ENCODE measurements at places on chromosomes 11 and 22. TPM values are rescaled to one million over a fixed set of nuclear protein-coding genes. Genes with fewer than 3 reads are reported as not detected.

Gene CRYBB2
- total RNA-seq: not detected

Gene OR6A2
- total RNA-seq: 0.33 TPM

Gene OR5D16
- not detected for total RNA-seq

Gene LGR4
- 15.4 TPM for total RNA-seq

Gene LRRC32
- 108 TPM for total RNA-seq

Gene CDC42BPG
- 0.38 TPM for total RNA-seq

Gene VSIG10L2
- not detected for total RNA-seq

Gene CTSD
- total RNA-seq: 519 TPM

Gene SPECC1L
- 88.8 TPM for total RNA-seq

Gene HEPN1
- 0.28 TPM for total RNA-seq

Gene THAP12
- 39.0 TPM for total RNA-seq

Gene MS4A6A
- 50.3 TPM for total RNA-seq

Gene APOA5
- not detected for total RNA-seq

Gene MS4A4A
- 72.0 TPM for total RNA-seq

Gene OR51E2
- total RNA-seq: 0.57 TPM

Gene MAP6
- 11.6 TPM for total RNA-seq

Gene AIFM3
- total RNA-seq: 0.62 TPM

Gene F2
- not detected for total RNA-seq

Gene ZNF280A
- total RNA-seq: not detected

Gene THRSP
- total RNA-seq: not detected

Gene CDON
- 31.3 TPM for total RNA-seq

Gene OTOG
- not detected for total RNA-seq

Gene IGHMBP2
- total RNA-seq: 18.4 TPM

Gene FZD4
- total RNA-seq: 49.1 TPM

Gene GRM5
- total RNA-seq: 0.23 TPM

Gene THOC5
- 33.9 TPM for total RNA-seq

Gene MAPK8IP1
- 10.9 TPM for total RNA-seq

Gene MMP12
- total RNA-seq: not detected

Gene NCAM1
- 76.8 TPM for total RNA-seq

Gene TMEM25
- 20.5 TPM for total RNA-seq

Gene KCNQ1OT1
- 1.8 TPM for total RNA-seq

Gene CAPRIN1
- 145 TPM for total RNA-seq

Gene TYR
- total RNA-seq: not detected

Gene PDGFB
- 7.5 TPM for total RNA-seq

Gene SLC6A5
- total RNA-seq: not detected

Gene SLC1A2
- 1.9 TPM for total RNA-seq

Gene MRGPRE
- not detected for total RNA-seq

Gene CAVIN3
- 156 TPM for total RNA-seq

Gene TMEM126B
- 55.1 TPM for total RNA-seq

Gene APOL5
- not detected for total RNA-seq

Gene ACER3
- 22.0 TPM for total RNA-seq

Gene BCO2
- 3.8 TPM for total RNA-seq

Gene YWHAH
- total RNA-seq: 425 TPM
